ENCODE measurements at places on chromosomes 3 and 15.

GRCh38 chr3:37071921-37072320 lies 78.6 kb downstream of the MLH1 start:
- DNase-seq = no peak

GRCh38 chr15:68598171-68599152 lies 19.7 kb downstream of the CORO2B start:
- DNase-seq = no peak

DNA sequence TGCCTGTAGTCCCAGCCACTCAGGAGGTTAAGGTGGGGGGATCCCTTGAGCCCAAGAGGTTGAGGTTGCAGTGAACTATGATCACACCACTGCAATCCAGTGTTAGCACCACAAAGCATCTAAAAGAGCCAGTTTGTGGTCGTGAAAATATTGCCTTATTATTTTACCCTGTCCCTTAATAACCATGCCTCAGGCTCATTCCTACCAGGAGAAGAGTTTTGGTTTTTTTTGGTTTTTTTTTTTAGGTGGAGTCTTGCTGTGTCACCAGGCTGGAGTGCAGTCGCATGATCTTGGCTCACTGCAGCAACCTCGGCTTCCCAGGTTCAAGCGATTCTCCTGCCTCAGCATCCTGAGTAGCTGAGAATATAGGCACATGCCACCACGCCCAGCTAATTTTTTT lies 17.9 kb upstream of the AVEN start:
- no peak for DNase-seq

GRCh38 chr3:150216041-150216811 lies 191.9 kb upstream of the TSC22D2 start:
- DNase-seq = no peak

DNA sequence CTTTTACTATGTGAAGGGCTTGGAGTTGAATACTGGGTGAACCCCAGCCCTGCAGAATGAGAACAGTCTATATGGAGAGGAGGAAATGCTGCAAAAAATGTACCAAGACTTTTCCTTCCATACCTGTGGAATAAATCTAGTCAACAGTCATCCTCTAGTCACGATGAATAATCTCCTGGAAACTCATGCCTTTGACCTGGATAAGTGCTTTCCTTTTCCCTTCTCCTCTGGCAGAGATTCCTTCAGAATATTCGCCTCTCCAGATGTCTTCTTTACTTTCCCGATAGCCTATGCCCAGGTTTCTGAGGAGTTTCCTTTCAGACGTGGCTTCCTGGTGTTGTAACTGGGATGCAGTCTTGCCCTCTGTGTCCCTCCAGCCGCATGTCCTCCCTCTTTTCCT lies 28.1 kb downstream of the CCNL1 start:
- DNase-seq = no peak

- DNase-seq = no peak
These were observed 6.5 kb upstream of the DNAJB8 start for GRCh38 chr3:128473180-128473519.

GRCh38 chr15:38814891-38815290 lies 250.3 kb upstream of the RASGRP1 start:
- no peak for DNase-seq

DNA sequence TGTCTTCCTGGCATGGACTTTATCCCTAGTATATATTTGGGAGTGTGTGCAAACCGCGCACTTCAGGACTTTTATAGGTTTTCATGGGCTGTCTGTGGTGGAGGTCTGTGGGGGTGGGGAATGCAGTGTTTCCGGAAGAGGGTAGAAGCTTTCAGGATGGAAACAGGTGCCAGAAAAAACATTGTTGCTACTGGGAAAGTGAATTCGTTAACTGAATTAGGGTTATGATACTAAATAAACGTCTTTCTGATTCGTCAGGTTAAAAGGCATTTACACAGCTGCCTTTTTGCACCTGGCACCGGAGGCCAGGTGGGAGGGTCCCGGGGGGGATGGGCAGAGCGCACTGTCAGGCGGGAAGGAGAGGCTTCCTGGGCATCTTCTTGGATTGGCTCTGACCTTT lies 62.1 kb downstream of the SLCO3A1 start:
- no peak for DNase-seq

DNA sequence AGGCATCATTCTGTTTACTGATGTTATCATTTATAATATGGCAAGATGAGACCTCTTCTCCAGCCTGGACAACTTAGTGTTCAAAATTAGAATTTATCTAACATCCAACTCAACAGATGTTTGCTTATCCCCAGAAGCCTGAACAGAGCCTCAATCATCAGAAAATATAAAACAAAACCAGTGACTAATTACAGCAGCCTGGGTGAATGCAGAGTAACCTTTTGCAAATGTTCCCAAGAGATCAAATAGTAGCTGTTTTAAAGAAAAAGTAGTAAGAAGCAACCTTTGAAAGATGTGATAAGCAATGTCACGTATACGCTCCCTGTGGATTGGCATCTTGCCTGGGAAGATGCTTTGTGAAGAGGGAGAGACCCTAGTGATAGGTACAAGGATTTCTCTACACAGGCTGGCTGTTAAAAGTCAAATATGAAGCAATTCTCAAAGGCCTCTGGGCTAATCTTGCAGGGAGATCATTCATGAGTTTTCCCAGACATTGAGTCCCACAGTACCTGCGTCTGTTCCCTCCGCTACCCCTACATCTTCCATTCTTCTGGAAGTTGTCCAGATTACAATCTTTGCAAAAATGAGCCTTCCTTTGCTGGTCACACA lies 39.3 kb upstream of the PRICKLE2 start:
- DNase-seq = no peak

DNA sequence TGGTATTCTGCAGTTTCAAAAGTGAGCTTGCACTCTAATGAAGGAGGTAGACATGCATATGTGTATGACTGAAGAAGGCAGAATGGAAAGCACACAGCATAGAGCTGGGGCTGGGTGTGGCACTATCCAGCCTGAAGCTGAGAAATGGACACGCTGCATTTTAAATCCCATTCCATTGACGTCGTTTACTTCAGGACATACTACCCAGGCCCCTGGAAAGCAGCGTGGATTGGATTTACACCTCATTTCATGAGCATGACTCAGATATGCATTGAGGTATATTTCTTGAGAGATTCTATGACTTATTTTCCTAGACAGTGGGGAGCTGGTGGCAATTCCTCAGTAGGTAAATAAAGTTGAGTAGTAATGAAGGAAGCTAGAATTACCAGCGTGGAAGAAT lies 101.4 kb downstream of the ABI3BP start:
- no peak for DNase-seq

DNA sequence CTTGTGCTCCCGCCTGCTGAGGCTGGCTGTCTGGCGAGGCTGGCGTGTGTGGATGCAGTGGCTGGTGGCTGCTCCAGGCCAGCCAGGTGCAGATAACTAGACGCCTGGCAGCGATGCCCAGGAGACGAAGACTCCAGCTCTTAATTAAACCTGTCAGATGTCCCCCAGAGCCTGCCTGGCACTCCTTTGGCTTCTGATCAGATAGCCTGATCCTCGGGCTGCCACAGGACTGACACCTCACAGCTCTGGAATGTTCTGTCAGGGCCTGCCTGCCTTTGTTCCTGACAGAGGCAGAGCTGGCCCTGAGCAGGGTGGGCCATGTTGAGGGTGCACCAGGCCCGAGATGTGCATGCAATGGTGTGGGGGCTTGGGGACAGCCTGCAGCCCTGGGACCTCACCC lies 36.5 kb downstream of the PLXNA1 start:
- no peak for DNase-seq

- peak; percentile 82 for DNase-seq
These were observed 48.8 kb downstream of the GLB1 start for GRCh38 chr3:33047842-33048834.

DNA sequence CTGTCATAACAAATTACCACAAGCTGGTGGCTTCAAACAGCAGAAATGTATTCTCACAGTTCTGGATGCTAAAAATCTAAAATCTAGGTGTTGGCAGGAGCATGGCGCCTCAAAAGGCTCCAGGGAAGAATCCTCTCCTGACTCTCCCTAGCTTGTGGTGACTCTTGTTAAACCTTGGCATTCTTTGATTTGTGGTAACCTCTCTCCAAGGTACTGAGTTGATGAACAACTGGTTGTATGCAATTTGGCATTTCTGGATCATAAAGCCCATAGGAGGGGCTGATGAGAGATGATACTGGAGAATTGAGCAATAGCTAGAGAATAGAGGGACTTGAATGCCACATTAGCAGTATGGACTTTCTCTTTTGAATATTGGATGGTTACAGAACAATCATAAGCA lies 821.8 kb downstream of the TBL1XR1 start:
- no peak for DNase-seq

All from CD4-positive, alpha-beta T cell treated with Interleukin-2 at 100 ng/mL for 4 hours (primary cell).